ENCODE measurements at places on chromosomes 12 and 14. TPM values are rescaled to one million over a fixed set of nuclear protein-coding genes. Genes with fewer than 3 reads are reported as not detected.

Gene SLC6A12
- total RNA-seq: 1.2 TPM

GRCh38 chr14:24813089-24813815, 179.3 kb upstream of the GZMB start:
- DNase-seq: no peak

Gene KLHL33
- total RNA-seq: 0.33 TPM

GRCh38 chr12:102702447-102703114, 214.5 kb downstream of the PAH start:
- no peak for DNase-seq

GRCh38 chr14:64614166-64614565, 64.4 kb downstream of the PPP1R36 start:
- no peak for DNase-seq

DNA sequence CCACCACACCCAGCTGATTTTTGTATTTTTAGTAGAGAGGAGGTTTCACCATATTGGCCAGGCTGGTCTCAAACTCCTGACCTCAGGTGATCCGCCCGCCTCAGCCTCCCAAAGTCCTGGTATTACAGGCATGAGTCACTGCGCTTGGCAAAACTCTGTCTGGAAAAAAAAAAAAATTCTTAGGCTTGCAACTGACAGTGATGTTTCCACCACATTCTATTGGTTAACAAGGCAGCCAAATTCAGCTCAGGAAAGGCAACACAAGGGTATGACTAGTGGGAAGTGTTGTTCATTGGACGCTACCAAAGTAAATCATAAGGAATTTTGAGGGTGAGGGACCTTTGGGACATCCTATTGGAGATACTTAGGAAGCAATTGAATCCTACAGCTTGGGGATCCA, 2.9 kb upstream of the SBNO1 start:
- no peak for DNase-seq

GRCh38 chr12:113381220-113381619, 22.5 kb downstream of the SDS start:
- no peak for DNase-seq

DNA sequence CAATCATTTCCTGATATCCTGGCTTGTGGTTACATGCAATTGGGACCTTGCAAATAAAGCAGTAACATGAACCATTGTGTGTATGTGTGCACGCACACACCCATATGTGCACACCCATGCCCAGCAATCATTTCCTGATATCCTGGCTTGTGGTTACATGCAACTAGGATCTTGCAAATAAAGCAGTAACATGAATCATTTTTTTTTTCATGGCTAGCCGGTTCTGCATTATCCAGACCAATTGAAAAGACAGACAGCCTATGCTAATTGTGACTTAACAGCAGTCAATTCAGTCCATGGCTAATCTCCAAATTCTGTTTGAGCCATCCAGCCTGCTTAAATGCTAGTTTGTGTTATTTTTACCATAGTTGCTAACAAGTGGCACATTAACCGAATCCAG, 134.3 kb downstream of the TTC7B start:
- no peak for DNase-seq

Gene KLRC4
- not detected for total RNA-seq

DNA sequence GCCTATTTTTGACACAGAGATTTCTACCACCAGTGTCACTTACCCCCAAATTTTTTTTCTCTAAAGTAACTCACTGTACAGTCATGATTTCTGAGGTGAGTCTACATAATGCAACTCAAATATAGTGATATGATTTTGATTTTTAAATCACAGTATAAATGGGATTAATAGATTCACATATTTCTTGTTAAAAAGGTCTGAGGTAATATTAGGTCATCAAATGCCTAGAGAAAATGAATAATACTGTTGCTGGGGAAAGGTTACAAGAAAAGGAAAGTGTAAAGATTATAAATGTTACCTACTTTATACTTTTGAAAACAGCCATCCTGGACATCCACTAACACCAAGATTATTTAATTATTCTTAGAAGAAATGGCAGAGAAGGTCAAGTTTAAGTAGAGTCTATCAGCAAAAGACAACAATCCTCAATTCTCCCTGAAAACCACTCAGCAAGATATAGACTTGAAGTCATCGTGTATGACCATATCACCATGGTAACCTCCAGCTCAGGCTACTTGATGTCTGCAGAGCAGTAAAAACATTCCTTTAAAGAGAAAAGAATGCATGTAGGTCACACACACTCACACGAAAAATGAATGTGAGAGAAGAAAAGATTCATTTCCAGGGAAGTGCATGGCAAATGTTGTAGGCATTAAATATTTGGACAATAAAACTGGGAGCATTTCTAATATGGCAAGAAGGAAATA, 58.7 kb downstream of the CCDC59 start:
- no peak for DNase-seq
